Non-pigmented ciliary epithelial cell (primary cell): ENCODE measurements at places on chromosomes 6 and 20.
A peak's percentile ranks its signal among the peaks of the same experiment; 100 is the strongest.

GRCh38 chr6:170462366-170463020 is 90.6 kb downstream of the PSMB1 start:
- DNase-seq: no peak

- no peak for DNase-seq
Observed at GRCh38 chr6:46509063-46509462, 17.8 kb upstream of the RCAN2 start.

DNA sequence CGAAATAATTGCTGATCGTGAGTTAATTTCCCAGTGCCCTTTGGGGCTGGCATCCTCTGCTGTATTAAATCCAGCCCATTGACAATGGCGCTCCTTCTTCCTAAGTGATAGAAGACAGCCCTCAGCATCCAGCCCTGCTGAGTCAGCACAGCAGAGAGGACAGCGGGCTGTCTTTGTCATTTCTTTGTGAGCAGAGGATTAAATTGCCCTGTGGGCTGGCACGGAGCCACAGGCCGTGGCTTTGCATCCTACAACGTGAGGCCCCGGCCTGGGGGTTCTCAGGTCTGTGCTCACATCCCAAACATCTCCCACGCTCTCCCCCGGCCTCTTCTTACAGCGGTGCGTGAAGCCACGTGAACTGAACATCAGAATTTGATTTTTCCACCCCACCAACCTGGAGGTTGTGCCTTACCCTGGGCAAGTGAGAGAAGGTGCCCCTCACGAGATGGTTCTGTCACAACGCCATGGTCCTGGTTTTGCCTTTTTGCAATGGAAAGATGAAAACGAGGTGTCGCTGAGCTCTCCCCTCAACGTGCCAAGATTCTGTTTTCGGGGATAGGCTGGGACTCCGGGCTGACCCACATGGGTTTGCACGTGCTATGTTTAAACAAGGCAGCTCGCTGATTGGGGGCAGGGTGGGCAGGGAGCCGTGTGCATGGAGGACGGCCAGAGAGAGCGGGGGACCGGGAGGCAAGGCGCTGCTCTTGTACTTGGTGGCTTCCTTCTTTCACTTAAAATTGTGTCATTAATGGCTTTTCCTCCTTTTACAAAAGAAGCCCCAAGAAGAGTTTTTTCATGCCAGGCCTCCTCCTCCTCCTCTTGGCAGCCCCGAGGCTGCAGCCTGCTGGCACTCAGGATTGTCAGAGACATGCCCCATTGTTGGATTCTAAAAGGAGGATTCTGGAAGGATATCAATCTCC is 19.5 kb downstream of the CDH4 start:
- DNase-seq: no peak

GRCh38 chr20:16514140-16514539 is 59.1 kb downstream of the KIF16B start:
- DNase-seq: no peak

DNA sequence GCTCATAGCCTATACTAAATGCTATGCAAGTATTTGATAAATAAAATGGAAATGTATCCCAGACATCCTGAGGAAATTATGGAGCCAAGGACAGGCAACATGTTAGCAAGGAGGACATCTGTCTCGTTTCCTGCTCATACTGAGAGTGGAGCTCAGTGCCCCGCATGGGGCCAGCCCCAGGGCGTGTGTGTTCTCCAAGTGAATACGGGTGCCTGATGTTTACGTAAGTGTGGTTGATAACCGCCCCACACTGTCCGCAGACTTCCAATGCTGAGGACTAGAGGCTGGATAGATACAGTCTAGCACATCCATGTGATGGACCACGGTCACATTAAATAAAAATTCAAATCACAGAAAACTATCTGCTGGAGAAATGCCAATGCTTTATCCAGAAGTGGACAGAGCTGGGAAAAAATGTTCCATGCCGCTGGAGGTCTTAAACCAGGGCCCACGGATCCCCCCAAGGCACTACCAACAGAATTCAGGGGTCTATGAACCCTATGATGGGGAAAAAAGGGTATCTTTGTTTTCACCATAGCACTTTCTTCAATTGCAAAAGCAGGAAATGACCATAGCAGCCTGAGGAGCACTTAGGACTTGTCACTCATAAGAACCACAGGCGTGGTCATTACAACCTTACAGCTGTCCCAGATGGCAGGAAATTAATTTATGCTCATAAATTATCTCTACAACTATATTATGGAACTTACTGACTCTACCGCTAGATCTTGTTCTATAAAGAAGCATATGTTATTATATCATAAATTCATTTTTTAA is 24.9 kb downstream of the TGM2 start:
- no peak for DNase-seq

DNA sequence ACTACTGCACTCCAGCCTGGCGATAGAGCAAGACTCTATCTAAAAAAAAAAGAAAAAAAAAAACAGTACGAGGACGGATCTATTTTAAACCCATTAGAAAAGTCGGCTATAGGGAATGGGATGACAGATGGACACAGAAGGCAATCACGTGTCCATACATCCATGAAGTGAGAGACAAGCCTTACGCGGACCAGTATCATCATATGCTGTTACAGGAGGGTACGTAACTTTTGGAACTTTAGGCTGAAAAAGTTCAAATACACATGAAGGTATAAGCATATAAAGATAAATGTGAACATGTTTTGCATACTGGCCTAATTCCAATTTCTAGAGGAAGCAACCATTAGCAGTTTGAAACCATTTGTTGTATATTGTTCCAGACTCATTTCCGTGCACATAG is 109.8 kb upstream of the EXOC2 start:
- no peak for DNase-seq

- no peak for DNase-seq
Observed at GRCh38 chr6:154901876-154902552, 93.1 kb upstream of the TIAM2 start.

DNA sequence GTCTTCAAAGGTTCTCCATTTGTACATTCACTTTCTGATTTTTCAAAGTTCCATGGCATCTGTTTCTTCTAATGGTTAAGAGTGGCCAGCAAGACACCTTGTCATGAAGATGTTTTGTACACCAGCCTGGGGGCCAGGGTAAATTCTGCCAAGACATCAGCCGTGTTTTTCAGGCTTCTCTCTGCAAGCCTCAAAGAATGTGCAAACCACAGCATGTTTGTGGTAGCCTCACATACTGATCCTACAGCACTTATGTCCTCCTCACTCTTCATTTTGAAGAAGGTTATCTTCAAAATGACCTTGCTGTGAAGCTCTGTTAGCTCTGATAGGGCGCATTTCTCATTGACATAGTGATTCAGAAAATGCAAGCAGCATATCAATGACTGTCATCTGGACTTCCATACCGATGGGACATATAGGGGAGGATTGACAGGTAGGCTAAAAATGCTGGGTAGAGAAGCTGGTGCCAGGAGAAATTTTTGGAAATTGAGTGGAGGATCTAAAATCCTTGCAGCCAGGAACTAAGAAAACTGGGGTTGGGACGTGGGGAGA is 59.3 kb upstream of the SPTLC3 start:
- DNase-seq: no peak

DNA sequence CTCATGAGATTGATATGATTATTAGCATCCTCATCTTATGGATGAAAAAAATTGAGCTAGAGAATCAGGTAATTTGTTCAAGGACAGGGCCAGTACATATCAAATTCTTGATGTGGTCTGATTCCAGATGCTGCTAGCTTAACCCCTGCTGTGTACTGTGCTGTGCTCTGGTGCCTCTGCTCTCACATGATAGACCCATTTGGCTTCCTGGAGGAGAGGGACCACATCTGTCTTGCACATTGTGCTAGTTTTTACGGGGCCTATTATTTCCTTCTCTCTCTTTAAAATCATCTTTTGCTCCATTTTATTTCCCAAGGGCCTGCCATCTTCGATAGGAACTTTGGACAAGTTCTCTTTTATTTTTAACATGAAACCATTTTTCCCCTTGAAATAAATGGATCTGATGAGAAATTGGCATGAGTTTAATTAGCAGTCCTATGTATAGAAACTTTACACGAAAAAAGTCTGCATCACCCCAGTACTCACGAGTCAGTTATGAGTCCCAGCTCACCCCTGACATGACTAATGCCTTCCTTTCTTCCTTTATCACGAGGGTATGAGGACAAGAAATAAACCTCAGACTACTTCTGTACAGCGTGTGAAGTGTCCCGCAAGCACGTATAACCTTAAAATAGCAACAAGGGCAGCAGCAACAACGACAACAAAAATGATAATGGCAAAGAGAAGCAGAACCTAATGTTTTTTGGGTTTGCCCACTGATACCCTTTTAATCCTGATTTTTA is 26.5 kb downstream of the CD109 start:
- DNase-seq: peak; percentile 80

GRCh38 chr6:65546894-65547293 is 160.1 kb downstream of the EYS start:
- DNase-seq: no peak

DNA sequence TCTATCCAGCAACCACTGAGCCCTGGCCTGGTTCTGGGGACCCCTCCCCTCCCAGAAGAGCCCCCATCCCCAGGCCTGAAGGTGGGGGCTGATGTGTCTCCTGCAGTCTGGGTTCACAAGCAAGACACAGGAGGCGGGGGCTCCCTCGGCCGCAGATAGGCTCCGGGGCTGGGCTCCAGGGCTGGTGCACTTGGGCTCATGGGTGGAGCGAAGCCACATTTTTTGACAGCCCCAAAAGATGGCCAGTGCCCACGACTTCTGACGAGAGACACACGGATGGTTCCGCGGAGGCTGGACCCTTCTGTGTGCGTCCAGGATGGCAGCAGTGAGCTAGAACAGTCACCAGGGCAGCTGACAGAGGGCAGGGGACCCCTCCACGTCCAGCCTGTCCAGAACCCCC is 57.1 kb upstream of the GATA5 start:
- no peak for DNase-seq

- no peak for DNase-seq
Observed at GRCh38 chr6:97214671-97215070, 68.3 kb downstream of the MMS22L start.

DNA sequence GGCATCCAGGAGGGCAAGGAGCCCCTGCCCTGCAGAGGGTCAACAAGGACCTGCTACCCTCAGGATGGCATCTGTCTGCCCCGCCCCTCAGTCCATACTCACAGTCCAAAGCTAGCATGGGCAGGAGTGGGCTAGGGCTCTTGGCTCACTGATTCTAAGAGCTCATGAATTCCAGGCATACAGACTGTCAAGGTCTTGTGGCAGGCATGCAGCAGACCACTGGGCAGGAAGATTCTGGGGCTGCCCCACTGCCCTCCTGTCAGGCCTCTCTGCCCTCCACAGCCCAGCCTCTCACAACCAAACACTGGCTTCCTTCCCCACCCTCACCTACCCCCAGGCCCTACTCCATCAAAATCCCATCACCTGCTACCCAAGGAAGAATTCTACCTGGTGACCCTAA is 5.6 kb upstream of the SLC4A11 start:
- DNase-seq: no peak

DNA sequence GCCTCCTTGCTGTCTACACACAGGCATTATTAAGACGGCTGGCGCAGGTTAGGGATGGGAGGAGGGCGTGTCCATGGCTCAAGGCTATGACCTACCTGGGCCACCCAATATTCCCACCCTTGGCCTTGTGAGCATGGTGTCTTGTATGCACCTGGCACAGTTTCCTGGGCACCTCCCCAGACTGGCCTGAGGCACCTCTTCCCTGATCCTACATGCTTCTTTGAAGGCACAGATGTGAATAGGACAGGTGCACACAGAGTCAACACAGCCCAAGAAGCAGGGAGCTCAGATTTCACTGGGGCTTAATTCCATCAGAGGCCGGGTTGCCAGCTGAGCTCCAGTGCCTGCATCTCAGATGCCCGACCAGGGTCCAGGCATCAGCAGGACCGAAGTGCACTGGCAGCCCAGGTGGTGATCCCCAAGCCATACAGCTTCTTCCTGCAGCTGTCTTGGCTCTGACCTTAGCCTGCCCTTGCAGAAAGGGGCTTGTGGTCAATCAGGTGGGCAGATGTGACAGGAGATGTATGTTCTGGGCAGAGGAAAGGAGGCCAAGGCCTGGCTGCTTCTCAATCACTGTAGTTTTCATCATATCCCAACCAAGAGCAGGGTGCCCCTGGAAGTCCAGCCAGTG is 287.7 kb downstream of the CLIC5 start:
- DNase-seq: no peak

- DNase-seq: no peak
Observed at GRCh38 chr20:23058240-23058639, 8.8 kb upstream of the THBD start.

GRCh38 chr20:34940081-34940481 is 15.5 kb downstream of the GSS start:
- DNase-seq: no peak

DNA sequence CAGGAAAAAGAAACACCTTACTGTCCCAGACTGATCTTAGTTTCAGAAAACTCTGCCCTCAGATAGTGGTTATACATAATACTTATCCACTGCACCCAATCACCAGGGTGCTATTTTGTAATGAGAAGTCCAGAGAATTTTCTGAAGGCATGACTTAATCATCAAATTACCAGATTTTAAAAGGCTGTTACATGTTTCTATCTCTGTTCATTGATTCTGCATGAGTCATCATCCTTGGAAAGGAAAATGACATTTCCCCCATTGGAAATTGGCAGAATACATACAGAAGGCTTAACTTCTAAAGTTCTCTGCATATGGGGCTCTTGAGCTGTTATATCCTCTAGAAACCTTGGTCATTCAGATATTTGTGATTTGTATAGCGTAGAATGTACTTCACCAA is 587.9 kb upstream of the FLRT3 start:
- DNase-seq: no peak

DNA sequence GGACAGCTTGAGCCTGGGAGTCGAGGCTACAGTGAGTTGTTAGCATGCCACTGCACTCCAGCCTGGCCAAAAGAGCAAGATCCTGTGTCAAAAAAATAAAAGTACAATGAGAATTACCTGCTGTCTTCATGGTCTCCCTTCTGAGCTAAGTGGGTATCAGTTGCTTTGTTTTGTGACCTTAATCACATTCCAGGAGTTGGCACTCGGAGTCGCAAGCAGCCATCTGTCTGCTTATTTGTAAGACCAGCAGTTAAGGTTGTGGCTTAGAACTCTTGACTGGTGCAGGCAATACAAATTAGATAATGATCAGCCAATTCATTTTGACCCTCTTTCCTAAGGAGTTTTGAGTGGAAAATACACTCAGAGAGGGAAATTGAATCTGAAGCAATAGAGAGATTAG is 114.0 kb downstream of the MYO6 start:
- no peak for DNase-seq

- peak; percentile 32 for DNase-seq
Observed at GRCh38 chr6:24583463-24584381, 62.3 kb downstream of the KIAA0319 start.
